C1 segment of cervical spinal cord (tissue), 14 donors: ENCODE measurements at places on chromosomes 1 and 21.

DNA sequence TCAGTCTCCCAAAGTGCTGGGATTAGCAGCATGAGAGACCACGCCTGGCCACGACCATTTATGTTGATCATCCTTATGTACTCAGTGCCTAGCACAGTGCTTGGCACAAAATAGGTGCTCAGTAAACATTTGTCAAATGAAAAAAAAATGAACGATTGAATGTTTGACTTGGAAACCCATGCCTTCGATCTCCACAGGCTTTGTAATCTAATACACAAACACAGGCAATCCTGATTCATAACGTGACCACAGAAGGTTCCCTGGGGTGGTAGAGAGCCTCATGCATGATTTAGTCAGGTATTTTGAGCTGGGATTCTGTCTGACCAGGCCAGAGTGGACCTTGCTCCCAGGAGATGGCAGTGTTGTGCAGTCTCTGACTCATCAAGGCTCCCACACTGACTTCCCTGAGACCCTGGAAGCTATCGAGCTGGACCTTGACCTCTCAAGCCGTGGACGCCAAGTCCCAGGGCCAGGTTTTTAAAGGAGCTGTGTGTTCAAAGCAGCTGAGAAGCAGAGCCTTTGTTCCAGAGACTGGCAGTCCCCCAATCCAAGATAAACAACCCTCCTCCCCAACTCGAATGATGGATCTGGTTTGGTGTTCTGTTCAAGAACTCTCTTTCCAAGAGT, 81.1 kb downstream of the PGM1 start:
- DNase-seq = peak; percentile 8

DNA sequence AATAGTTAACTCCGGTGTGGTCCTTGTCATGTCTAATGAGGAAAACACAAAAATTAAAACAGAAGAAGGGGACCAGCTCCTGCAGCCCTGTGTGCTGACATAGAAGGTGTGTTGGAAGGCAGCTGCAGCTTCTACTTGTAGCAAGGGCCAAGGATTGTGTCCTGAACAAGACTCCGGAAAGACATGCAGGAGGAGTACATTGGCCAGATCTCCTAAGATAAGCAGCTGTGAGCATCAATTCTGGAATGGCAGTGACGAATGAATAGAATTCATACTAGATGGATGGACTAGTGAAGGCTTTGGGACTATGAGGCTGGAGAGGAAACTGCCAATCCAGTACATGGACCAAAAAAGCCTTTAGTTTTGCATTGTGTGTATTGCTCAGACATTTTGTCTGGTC, 19.3 kb downstream of the RPS6KA1 start:
- DNase-seq = no peak

DNA sequence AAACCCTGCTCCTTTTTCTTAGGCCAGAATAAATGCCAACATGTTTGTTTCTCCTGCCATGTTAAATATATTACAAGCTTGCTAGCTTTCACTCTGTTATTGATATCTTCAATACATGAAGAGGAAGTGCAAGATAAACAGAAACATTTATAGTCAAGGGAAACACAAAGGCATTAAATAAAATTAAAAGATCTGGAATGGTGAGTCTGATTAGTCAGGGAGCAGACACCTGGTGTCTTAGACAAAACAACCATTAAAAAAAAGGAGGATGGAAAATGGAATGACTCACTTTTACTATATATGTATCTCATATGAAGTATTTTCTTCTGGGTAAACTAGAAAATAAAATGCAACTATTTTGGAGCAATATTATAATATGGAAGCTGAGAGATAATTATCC, 123.3 kb downstream of the SMYD3 start:
- no peak for DNase-seq

GRCh38 chr1:70220015-70220414, 1.2 kb upstream of the SRSF11 start:
- no peak for DNase-seq

- peak; percentile 14 for DNase-seq
These were observed 697 bp downstream of the PRDM16 start for GRCh38 chr1:3069491-3070308.

- DNase-seq = peak; percentile 76
These were observed 953 bp upstream of the NDUFS2 start for GRCh38 chr1:161200992-161201835.

DNA sequence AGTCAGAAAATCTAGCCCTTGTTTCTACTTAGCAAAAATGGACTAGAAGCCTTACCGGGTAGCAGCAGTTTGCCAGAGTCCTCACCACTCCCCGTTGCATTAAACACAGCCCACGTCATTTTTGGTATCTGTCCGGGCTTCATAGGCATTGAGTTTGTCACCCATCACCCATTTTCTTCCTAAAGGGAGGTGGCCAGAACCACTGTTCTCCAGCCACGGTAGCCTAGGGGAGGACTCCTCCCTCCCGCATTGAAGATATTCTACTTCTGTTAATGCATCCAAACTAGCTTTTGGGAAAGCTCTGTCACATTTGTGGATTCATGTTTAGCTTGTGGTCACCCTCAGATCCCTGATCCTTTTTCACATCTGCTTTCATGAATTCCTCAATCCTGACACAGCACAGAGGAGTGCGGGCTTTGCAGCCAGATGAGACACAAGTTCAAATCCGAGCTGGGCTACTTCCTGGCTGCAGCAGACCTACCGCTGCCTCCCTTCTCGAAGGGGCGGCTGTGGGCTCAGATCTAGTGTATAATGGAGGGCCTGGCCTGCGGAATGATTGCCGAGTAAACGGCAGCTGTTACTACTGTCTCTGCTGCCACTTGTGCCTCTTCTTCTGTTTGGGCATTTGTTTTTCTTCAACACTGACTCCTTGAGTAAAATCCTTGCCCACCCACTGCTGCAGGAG, 63.2 kb upstream of the EFHD2 start:
- DNase-seq = no peak

DNA sequence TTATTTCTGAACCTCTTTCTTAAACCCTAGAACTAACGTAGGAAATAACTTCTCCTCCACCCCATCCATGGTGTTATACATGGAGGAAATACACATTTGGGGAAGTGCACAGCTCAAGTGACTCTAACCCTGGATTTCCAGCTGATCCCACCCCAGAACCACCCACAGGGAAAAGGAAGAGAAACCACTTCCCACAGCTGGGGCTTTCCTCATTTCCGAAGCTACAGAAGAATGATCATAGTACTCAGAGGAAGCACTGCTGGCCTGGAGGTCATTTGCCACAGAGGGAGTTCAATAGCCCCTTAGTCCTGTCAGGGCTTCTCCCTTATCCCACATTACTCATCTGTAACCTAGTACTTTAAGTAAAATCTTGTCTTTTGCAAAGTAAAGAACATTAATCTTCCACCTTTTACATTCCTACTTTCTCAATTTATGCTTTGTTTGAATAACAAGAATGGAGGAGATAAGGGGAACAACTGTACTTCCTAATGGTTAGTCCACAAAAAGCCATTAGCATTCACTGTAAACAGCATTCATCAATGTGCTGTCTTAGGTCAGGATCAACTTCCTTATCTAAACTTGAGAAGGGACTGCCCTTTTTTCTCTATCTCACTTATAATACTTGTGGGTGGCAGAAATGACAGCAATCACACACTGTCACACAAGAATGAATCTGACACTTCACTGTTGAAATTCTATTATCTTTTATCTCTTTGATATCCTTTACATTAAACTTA, 63.0 kb upstream of the RGS1 start:
- DNase-seq = peak; percentile 6

- DNase-seq = no peak
These were observed 203.2 kb downstream of the FGGY start for GRCh38 chr1:59499943-59500569.

GRCh38 chr1:15418806-15419515, 9.3 kb downstream of the EFHD2 start:
- no peak for DNase-seq

GRCh38 chr1:147389532-147390184, 147.2 kb downstream of the CHD1L start:
- no peak for DNase-seq

- no peak for DNase-seq
These were observed 600.6 kb downstream of the AJAP1 start for GRCh38 chr1:5254975-5255374.

- DNase-seq = no peak
These were observed 24.2 kb downstream of the WDTC1 start for GRCh38 chr1:27258598-27258997.

DNA sequence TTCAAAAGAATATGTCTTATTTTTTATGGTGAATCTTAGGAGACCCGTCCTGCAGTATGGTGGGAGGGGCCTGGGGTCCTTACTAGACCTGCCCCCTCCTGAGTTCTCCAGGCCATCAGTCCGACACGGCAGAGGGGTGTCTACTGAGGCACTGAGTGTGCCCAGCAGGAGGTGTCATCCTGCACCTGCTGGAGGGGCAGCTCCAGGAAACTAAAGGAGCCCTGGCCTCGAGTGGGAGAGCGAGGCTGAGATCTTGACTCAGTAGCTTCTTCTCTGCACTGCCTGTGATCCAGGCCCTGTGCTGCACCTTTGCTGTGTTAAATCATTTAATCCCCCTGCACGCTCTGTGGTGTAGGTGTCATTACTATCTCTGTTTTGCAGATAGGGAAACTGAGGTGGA, 587.7 kb downstream of the PTPRU start:
- no peak for DNase-seq

DNA sequence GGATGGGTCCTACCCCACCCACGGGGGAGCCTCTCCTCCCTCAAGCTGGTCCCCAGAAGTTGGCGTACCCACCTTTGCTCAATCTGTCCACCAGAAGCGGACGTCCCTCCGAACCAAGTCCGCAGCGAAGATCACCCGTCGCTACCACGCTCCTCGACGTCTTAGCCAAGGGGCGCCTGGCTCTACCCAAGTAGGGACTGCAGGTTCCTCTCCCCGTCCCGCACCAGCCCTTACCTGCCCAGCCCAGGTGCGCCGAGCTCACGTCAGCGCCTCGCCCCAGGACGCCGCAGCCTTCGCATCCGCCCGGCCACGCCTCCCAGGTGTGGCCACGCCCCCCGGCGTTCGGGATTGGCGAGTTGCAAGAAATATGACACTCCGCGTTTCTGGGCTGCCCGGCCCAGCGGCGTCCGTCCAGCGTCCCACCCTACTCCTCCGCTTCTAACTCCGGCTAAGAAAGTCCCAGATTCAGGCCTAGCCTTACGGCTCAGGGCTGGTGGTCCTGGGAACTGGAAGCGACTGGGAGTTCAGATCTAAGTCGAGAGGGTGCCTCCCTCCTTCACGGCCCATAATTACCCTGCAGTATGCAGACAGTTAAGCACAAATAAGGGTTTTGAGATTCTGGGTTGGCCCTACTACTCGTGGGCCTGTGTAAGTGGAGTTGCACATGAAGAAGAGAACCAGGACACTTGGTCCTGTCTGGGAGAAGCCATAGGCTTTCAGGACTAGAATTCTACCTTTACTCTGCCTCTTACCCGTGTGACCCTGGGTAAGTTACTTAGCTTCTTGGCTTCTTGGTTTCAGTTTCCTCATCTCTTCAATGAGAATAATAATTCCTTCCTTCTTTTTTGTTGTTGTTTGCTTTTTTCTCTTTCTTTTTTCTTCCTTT, at the start of gene IRF6:
IRF6 (minus strand) TSS at position 268 of the 886 bp plus-strand sequence. CDS start 4,729 bp downstream, outside the sequence.
- DNase-seq = no peak

DNA sequence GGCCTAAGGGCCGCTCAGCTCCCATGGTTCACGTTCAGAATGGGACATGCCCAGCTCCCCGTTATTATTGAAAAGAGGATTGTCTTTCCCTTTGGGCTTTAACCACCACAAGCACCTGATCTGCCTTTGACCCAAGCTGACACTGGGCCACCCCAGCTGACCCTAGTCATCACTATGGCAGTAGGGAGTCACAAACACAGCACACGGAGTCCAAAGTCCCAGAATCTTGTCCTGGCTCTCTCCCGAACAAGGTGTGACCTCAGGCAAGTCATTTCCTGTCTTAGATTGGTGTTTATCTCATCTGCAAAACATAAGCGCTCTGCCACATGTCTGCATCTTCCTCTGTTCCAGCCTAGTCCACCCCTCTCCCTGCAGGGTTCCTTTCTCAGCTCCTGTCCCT, 31.5 kb downstream of the IGFN1 start:
- DNase-seq = no peak

DNA sequence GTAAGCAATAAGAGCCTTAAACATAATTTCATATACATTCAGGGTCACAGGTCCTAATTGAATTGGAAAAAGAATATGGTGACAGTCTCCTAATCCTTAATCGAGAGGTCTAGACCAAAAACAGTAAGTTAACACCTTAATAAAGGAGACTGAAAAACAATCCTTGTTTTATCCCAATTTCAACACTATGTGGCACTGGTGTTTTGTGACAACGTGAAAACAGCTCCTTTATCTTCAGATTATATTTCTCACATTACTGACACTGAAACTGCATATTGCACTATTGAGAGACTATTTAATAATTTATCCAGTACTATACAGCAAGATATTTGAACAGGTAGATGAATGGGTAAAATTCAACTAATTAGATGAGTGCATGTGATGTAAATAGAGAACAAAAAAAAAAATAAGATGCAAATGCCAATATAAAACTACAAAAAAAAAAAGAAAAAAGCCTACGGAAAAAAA, 34.1 kb downstream of the TP53BP2 start:
- DNase-seq = no peak

DNA sequence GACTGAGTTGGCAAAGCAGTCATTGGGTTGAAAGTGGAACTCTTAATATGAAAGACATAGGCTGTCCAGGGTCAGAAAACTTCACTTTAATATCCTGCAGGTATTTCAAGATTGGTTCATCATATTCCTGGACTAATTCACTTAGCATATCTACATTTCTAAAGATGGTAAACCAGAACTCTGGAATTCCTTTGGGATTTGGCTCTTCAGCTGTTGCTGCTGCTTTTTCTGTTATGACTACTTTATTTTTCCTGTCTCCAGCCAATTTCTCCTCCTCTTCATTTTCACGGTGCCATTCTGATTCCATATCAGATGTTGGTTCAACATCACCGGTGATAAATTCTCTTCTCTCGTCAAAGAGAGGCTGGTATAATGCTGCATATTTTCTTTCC, 37.4 kb downstream of the CD58 start:
- no peak for DNase-seq
